Kasumi-1 (cell line): ENCODE measurements at places on chromosomes 4 and X.
A peak's percentile ranks its signal among the peaks of the same experiment; 100 is the strongest.

GRCh38 chrX:50157545-50158135 lies 43.2 kb downstream of the AKAP4 start:
- no peak for DNase-seq

- no peak for DNase-seq
Observed at GRCh38 chr4:146105464-146105863, 70.1 kb upstream of the LSM6 start.

DNA sequence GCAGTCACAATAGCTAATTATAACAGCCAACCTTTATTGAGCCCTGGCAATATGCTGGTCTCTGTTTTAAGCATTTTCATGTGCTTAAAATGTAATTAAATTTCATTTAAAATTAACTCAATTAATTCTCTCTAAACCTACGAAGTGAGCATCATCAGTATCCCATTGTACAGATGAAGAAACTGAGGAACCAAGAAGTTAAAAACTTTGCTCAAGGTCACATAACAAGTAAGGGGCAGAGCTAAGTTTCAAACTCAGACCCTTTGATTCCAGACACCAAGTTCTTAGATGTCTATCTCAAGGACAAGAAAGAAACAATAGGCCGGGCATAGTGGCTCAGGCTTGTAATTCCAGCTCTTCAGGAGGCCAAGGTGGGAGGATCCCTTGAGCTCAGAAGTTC lies 55.9 kb upstream of the NFKB1 start:
- DNase-seq = no peak

DNA sequence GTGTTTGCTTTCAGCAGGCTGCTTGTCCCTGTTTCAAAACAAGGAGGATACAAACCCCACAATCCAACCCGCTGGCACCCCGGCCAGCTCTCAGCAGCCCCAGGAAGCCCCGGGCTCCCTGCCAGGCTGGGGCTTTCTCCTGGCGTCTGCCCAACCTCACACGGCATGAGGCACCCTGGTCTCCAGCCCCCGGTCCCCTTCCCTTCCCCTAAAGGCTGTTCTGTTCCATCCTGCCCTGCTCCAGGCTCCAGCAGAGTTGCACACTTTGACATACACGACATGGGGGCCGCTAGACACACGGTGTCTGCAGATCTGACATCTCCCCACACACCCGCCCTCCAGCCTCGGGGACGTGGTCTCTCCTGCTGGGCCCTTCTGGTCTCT lies 107.7 kb upstream of the ADRA2C start:
- no peak for DNase-seq

DNA sequence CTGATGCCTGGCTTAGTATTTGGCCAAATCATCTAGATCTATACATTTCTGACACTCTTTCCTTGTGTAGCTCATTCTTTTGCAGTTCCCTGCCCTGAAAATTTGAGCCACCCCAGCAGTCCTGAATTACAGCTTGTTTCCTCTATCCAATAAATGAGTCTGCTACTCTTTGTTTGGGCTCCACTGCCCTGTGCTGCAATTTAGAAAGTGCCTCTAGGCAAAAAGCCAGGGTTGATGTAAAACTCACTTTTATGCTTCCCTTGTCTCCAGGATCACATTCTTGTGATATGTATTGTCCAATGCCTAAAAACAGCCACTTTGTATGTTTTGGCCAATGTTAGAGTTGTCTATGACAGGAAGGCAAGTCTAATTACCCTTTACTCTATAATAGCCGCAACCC lies 101.7 kb upstream of the MAP3K15 start:
- DNase-seq = no peak

DNA sequence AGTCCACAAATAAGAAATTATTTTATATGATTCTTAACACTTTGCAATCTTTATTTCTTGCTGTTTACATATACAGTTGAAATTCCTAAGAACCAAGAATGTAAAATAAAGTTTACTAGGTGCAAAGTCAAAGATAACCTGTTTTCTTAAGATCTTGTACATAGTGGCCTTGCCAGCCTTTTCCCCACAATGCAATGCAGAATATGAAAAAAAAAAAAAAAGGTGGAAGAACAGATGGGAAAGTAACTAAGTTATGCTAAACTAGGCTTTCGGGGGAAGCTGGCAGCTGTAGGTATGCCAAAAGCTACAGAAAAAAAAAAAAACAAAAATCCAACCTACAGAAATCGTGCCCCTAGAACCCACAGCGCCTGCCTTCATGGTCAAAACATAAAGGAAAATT lies 1588.4 kb downstream of the STIM2 start:
- no peak for DNase-seq

- DNase-seq = no peak
Observed at GRCh38 chrX:17563515-17563914, 173.8 kb upstream of the SCML1 start.

- DNase-seq = no peak
Observed at GRCh38 chrX:17633546-17633945, 103.7 kb upstream of the SCML1 start.

DNA sequence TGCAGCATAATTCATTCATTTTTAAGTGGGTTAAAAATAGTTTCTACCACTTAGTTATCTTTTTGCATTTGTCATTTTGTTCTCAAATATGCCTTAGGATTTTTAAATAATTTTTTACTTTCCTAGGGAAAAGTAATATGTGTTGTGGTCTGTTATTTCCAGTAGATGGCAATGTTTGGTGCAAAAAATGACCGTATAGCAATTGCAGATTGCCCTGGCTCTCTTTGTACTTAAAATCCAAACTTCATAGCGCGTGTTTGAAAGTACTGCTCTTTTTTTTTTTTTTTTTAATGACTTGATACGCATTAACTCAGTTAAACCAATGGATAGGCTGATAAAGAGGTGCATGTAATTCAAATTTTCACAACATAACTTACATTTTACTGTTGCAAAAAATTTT lies 74.4 kb upstream of the RBMX start:
- peak; percentile 34 for DNase-seq

DNA sequence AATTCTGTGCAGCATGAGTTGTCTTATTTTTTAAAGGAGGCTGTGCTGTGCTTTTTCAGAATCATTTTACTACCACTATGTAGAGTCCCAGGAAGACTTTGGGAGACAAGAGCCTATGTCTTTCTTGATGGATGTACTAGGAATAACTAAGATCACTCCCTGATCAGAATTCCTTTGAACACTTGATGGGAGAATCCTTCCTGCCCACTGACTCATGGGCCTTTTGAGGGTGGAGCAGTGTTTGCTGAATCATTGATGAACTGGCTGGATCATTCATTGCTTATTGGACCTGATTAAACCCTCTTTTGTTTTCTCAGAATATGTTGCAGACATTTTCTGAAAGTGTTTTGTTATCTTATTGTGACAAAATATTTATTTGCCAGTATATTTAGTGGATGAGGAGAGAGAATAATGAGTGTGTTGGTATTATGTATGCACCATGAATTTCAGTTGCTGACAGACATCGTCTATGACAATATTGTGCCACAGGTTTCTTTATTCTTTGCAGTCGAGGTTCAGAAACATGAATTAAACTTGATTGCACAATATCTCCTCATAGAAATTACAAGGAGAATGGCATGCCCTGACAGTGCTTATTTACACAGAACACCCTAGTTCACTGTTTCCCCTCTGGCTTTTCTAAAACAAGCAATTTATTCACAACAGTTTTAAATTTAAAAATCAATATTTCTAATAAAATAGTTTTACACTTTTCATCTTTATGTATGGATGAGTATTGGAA lies 36.3 kb downstream of the POU4F2 start:
- no peak for DNase-seq

GRCh38 chr4:15989424-15989823 lies 26.4 kb upstream of the FGFBP2 start:
- no peak for DNase-seq

GRCh38 chrX:116863029-116863428 lies 400.3 kb upstream of the CT83 start:
- DNase-seq = no peak

DNA sequence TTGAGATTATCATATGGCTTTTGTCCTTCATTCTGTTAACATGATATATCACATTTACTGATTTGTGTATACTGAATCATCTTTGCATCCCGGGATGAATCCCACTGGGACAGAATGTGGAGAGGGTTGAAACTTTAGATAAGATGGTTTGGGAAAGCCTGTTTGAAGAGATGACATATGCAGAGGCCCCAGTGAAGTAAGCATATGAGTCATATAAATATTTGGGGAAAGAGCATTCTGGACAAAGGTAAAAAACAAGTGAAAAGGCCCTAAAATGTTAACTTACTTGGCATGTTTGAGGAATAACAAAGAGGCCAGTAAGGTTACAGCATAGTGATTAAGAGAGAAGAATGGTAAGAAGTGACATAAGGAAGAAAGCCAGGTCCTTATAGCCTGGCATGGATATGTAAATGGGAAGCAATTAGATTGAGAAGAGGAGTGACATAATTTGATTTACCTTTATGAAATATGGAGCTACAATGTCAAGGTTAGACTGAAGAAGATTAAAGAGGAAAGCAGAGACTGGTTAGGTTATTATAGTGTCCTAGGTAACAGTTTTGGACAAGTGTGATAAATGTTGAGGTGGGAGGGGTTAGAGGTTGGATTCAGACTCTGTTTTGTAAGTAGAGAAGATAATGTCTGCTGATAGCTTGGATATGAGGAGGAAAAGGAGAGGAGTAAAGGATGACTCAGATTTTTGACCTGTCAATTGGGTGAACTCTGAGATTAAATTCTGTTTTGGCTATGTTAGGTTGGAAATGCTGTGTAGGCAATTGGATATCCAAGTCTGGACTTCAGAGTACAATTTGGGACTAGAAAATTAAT lies 54.6 kb upstream of the DRP2 start:
- no peak for DNase-seq

DNA sequence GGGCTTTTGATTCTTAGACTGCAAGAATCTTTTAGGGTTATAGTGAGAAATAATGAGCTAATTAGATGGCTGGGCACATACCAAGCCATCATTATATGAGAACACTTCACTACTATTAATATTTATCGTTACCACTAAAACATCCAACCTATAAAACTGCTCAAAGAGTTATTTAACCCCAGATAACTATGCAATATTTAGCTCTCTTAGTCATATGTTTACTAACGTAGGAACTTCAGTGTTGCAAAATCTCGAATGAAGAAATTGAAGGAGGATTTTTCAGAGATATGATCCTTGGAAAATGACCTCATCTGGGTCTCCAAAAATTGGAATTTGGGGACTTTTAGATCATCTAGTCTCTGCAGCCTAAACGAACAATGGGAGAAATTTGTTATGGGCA lies 265.0 kb upstream of the RPS6KA3 start:
- no peak for DNase-seq

GRCh38 chrX:20352935-20353336 lies 86.2 kb upstream of the RPS6KA3 start:
- DNase-seq = no peak

GRCh38 chr4:83358410-83358809 lies 23.8 kb upstream of the HPSE start:
- DNase-seq = no peak

DNA sequence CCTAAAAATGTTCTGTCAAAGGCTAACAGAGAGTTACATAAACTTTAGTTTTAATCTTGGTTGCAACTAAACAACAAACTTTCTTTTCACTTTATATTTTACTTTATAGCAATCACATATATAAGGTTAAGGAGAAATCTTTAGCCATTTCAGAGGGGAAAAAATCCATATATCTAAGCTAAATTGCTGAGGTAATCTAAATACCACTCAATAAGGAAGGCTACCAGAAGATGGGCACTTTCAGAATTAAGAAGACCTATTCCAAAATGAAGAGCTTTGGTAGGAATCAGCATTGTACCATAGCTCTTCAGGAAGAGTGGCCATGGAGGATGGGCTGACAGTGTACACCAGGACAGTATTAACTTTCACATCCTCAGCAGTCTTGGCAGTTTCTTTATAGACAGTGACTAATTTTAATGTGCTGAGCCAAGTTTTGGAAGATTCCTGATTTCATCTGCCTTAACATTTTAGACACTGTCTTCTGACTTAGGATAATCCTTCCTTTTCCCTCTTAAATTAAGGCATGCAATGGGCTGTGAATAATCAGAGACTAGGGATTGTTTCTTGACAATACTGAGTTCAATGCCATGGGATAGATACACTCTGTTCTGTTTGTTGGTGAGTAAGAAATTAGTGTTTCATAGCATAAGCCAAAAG lies 7.1 kb downstream of the FAT4 start:
- no peak for DNase-seq

- DNase-seq = no peak
Observed at GRCh38 chr4:75736862-75737261, 12.5 kb downstream of the USO1 start.

- DNase-seq = no peak
Observed at GRCh38 chr4:39124885-39125599, 57.3 kb upstream of the WDR19 start.

DNA sequence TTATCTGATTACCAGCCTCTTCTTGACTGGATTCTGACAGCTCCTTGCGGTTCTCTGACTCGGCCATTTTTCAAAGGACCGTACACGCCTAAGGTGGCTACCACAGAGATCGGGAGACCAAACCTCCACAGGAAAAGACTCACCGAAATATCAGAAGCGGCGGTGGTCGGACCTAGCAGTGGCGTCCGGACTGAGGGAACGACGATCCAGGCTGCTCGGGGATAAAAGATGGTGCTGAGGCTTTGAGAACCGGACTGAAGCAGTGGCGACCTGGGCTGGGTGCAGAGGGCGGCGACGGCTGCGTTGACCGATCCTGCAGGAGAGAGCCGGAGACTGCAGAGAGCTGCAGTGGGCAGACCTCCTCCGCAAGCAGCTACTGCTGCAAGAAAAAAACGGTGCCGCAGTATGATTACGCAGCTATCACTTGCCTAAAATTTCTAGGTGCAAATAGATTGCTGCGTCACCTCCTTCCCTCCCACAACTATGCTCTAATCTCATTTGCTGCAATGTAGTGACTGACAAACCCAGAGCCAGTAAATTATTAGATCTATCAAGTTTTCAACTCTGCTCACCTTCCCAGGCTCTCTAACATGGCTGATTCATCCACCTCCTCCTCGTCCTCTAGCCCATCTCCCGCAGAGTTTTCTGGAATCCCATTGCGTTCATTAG lies at the start of gene NAP1L2:
TSS of gene NAP1L2 (minus strand) at position 426 of the 669 bp plus-strand sequence. CDS start at position 67, 359 bp downstream.
- DNase-seq = no peak

- no peak for DNase-seq
Observed at GRCh38 chr4:146283758-146284651, 69.7 kb downstream of the REELD1 start.

- DNase-seq = peak; percentile 59
Observed at GRCh38 chr4:56979421-56980072, 851 bp downstream of the POLR2B start.

GRCh38 chr4:144721994-144722393 lies 76.0 kb downstream of the HHIP start:
- DNase-seq = no peak

- DNase-seq = no peak
Observed at GRCh38 chr4:138734746-138735145, 280.8 kb upstream of the NOCT start.

GRCh38 chr4:185671066-185671465 lies 135.8 kb upstream of the PDLIM3 start:
- DNase-seq = no peak

GRCh38 chr4:116357758-116358157 lies 727.6 kb downstream of the TRAM1L1 start:
- DNase-seq = no peak

DNA sequence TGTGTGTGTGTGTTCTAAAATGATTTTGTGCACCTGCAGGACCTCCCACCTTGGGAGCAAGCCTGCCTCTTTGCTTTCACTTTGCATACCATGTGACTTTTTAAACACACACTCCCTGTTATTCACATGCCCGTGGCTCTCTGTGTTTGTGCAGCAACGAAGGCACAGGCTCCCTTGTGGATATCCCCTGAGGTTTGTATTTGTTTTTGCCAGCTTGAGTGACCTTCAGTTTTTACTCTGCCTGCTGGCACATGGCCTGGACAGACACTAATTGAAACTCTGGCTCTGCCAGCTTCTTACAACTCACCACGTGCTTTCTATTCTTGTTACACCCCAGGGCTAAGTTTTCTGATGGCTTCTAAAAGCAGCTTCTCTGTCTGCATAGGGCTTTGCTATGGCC lies 885.8 kb downstream of the SH3BGRL start:
- DNase-seq = no peak
